ENCODE measurements at places on chromosomes 5 and 9. TPM values are rescaled to one million over a fixed set of nuclear protein-coding genes. Genes with fewer than 3 reads are reported as not detected.

Gene ROPN1L
- total RNA-seq, result 1.0 TPM

Gene PCDHA9
- 0.05 TPM for total RNA-seq

Gene OSMR
- 60.6 TPM for total RNA-seq

Gene LCN15
- total RNA-seq, result 1.1 TPM

Gene NIPAL4
- 1.8 TPM for total RNA-seq

Gene DRD1
- total RNA-seq, result 0.55 TPM

Gene ANKRD34B
- 0.06 TPM for total RNA-seq

Gene DEPDC1B
- 0.47 TPM for total RNA-seq

Gene PLCXD3
- total RNA-seq, result 39.6 TPM

Gene FANCG
- total RNA-seq, result 8.2 TPM

Gene DDX4
- total RNA-seq, result not detected

Gene LCP2
- total RNA-seq, result 10.6 TPM

Gene OTP
- not detected for total RNA-seq

Gene REEP5
- total RNA-seq, result 135 TPM

Gene SPINK4
- not detected for total RNA-seq

Gene SLC25A2
- not detected for total RNA-seq

Gene ACTBL2
- total RNA-seq, result not detected

Gene SPINK6
- not detected for total RNA-seq

Gene STKLD1
- total RNA-seq, result 0.77 TPM

Gene COL5A1
- total RNA-seq, result 29.8 TPM

Gene PIP5K1B
- 50.1 TPM for total RNA-seq

Gene SERF1A
- total RNA-seq, result 3.6 TPM

Gene PFN3
- not detected for total RNA-seq

Gene C9orf153
- 0.31 TPM for total RNA-seq

Gene GLRA1
- not detected for total RNA-seq

Gene TAF9
- 42.1 TPM for total RNA-seq

Gene EPB41L4A
- 28.5 TPM for total RNA-seq

Gene MELK
- total RNA-seq, result 1.1 TPM

Gene ERAP2
- total RNA-seq, result 6.5 TPM

Gene ZDHHC11
- 31.1 TPM for total RNA-seq

Gene PLEKHG4B
- total RNA-seq, result 0.06 TPM

Gene ZFAND5
- 176 TPM for total RNA-seq

Gene CTNND2
- total RNA-seq, result 11.6 TPM

Gene PCDHGA3
- 5.8 TPM for total RNA-seq

Gene MARCOL
- not detected for total RNA-seq

Gene DMRTA1
- 0.26 TPM for total RNA-seq

Gene EGR1
- 29.1 TPM for total RNA-seq

Gene JAKMIP2
- 0.53 TPM for total RNA-seq

Gene PCSK1
- 3.1 TPM for total RNA-seq

Gene NUDT12
- total RNA-seq, result 9.2 TPM

Gene SLC6A19
- total RNA-seq, result not detected

Gene GABRA1
- total RNA-seq, result not detected

Gene SLC36A2
- total RNA-seq, result not detected

Gene PCDHGC4
- 1.4 TPM for total RNA-seq

Measured in left cardiac atrium (tissue), 4 donors.